ENCODE measurements at places on chromosomes 12 and 14. TPM values are rescaled to one million over a fixed set of nuclear protein-coding genes. Genes with fewer than 3 reads are reported as not detected.

Gene OLR1
- not detected for total RNA-seq

DNA sequence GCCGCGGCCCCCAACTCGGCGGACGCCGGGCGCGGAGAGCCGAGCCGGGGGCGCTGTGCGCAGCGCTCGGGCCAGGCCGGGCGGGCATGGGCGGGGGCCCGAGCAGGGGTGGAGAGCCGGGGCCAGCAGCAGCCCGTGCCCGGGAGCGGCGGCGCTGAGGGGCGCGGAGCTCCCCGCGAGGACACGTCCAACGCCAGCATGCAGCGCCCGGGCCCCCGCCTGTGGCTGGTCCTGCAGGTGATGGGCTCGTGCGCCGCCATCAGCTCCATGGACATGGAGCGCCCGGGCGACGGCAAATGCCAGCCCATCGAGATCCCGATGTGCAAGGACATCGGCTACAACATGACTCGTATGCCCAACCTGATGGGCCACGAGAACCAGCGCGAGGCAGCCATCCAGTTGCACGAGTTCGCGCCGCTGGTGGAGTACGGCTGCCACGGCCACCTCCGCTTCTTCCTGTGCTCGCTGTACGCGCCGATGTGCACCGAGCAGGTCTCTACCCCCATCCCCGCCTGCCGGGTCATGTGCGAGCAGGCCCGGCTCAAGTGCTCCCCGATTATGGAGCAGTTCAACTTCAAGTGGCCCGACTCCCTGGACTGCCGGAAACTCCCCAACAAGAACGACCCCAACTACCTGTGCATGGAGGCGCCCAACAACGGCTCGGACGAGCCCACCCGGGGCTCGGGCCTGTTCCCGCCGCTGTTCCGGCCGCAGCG is 639 bp downstream of the FZD10 start:
- no peak for DNase-seq

DNA sequence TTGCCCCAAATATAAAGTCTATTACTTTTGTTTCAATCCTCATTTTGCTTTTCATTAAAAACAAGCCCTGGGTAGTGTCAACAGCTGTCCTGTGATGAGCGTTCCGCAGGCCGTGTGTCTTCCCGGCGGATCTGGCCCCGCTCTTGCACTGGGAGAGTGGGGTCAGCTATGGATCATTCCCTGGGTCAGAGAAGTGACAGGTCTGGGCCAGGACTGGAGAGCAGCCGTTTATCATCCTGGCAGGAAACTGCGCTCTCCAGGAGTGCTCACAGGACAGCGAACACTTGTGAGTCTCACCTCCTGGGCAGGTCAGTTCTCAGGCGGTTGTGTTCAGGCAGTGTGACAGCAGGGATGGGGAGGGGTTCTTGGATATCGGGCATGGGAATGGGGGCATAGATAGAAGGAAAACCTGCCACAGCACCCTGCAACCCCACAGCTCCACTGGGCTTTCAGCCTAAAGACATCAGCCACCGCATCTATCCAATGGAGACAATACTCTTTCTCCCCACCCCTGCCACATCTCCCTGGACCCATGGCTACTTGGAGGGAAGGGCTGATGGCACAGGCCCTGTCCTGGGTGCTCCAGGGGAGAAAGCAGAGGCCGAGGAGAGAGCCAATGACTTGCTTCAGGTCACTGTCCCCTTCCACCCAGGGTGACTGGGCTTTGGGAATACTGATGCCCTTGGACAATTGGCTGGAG is 47.8 kb upstream of the CHGA start:
- DNase-seq, result no peak

DNA sequence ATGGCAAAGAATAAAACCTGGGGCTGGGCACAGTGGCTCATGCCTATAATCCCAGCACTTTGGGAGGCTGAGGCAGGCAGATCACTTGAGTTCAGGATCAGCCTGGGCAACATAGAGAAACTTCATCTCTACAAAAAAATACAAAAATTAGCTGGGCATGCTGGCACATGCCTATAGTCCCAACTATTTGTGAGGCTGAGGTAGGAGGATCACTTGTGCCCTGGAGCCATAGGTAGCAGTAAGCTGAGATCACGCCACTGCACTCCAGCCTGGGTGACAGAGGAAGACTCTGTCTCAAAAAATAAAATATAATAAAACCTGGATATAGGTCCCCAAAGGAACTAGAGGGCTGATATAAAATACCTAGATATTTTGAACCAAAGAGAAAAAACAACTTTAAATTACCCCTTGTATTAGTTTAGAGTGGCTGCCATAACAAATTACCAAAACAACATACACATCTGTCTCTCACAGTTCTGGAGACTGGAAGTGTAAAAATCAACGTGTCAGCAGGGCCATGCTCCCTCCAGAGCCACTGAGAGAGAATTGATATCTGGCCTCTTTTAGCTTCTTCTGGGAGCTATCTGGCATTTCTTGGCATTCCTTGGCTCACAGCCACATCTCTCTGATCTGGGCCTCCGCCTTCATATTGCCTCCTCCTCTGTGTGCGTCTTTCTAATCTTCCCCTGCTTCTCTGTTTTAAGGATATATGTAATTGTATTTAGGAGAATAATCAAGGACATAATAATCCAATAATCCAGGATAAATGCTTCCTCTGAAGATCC is 47.9 kb upstream of the ATF7IP start:
- DNase-seq, result no peak

DNA sequence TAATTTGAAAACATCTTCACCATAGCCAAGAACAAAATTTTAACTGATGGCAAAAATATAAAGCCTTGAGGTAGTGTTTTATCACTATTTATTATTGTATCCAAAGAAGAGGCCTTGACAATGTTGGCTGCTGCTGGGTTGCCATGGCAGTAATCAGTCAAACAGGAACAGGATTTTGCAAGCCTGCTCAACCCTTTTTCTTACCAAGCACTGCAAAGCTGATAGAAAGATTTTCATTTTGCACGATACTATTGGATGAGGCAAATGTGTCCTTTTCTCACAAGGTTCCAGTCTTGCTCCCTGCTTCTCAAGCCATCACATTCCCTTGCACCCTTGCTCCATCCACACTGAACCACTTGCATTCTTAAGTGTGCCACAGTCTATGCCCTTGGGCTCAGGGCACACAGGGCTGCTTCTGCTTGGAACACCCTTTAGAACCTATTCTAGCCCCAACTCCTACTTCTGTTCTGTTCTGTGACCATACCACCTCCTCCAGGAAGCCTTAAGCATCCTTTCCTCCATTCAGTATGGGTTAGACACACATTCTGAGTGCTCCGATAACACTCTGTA is 76.5 kb upstream of the AMIGO2 start:
- no peak for DNase-seq

Measured in activated CD8-positive, alpha-beta T cell treated with anti-CD3 and anti-CD28 coated beads for 36 hours (primary cell).